ENCODE measurements at places on chromosomes 5 and 9. TPM values are rescaled to one million over a fixed set of nuclear protein-coding genes. Genes with fewer than 3 reads are reported as not detected.

The AQP7 gene
- total RNA-seq = 2.0 TPM

The ALDH1A1 gene
- total RNA-seq = 218 TPM

The MRPL36 gene
- total RNA-seq = 23.3 TPM

The GABRA6 gene
- not detected for total RNA-seq

The PCDHGA5 gene
- 0.42 TPM for total RNA-seq

The TRPM6 gene
- 0.18 TPM for total RNA-seq

The PCDHB5 gene
- total RNA-seq = 1.1 TPM

DNA sequence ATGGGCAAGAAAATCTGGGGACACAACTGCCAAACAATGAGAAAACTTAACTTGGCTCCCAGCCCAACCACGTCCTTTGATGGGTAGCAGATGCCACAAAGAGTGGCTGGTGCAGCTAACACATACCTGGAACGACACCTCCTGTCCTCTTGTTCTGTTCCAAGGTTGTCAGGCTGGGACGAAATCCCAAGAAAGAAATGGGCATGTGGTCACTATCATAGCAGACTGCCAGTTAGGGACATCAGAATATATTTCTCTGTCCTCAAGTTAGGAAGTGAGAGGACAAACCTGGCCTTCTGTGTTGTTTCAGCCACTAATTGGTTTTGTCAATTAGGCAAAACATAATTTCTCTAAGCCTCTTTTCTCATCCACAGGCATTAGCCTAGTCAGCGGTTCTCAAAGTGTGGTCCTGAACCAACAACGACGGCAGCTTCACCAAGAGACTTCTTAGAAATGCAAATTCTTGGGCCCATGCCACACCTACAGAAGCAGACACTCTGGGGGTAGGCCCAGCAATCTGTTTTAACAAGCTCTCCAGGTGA is 63.4 kb downstream of the RAPGEF1 start:
- no peaks in the 10 kb centered on the region for H3K27me3 ChIP-seq
- DNase-seq = no peak
- peaks cover 27% of the 10 kb centered on the region for H3K4me1 ChIP-seq
- no peaks in the 10 kb centered on the region for H3K36me3 ChIP-seq

DNA sequence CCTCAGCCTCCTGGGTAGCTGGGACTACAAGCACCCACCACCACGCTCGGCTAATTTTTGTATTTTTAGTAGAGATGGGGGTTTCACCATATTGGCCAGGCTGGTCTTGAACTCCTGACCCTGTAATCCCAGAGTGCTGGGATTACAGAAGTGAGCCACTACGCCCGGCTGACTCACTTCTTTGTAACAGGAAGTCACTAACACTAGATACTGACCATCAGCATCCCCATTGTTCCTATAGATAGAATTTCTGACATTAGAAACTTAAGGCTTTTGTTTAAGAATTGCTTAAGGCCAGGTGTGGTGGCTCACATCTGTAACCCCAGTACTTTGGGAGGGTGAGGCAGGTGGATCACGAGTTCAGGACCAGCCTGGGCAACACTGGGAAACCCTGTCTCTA is 42.2 kb downstream of the LEAP2 start:
- no peaks in the 10 kb centered on the region for H3K27me3 ChIP-seq
- DNase-seq = no peak
- no peaks in the 10 kb centered on the region for H3K4me1 ChIP-seq
- no peak overlapping the region for H3K27ac ChIP-seq
- H3K36me3 ChIP-seq = no peaks in the 10 kb centered on the region

DNA sequence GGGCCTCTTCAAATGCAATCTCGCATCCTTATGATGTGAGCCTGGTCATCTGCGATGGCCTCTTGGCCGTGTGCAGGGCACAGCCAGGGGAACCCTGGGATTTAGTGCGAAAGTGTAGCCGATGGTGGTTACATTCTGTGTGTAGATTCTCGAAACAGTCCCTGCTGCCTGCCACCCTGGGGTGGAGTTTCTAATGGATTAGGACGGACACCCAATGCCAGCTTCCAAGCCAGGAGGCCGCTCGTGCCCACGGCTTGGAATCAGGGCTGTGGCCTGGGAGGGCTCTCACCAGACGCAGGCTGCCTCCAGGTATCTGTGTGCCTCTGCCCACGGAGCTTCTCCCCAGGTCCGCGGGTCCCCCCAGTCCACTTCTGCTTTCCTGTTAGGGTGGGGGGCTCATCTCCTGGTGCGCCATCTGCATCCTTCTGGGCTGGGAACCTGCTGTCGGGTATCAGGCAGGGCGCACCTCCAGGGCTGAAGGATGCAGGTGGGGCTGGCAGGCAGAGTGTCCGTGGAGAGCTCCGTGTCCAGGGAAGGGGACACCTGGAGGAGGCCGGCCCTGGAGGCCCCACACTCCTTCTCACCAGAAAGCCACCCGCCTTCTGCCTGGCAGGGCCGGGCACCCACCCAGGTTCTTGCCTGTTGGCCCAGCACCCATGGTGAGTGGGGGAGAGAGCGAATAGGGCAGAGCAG is 3.4 kb upstream of the SLC12A7 start:
- no peaks in the 10 kb centered on the region for H3K27me3 ChIP-seq
- no peak overlapping the region for H3K27ac ChIP-seq
- DNase-seq = no peak
- peaks cover 8% of the 10 kb centered on the region for H3K4me1 ChIP-seq

GRCh38 chr5:78515670-78516069 is 132.9 kb downstream of the LHFPL2 start:
- DNase-seq = no peak
- H3K27ac ChIP-seq = no peak overlapping the region
- H3K27me3 ChIP-seq = no peaks in the 10 kb centered on the region
- peaks cover 27% of the 10 kb centered on the region for H3K4me1 ChIP-seq
- no peak overlapping the region for H3K4me3 ChIP-seq
- no peaks in the 10 kb centered on the region for H3K36me3 ChIP-seq

DNA sequence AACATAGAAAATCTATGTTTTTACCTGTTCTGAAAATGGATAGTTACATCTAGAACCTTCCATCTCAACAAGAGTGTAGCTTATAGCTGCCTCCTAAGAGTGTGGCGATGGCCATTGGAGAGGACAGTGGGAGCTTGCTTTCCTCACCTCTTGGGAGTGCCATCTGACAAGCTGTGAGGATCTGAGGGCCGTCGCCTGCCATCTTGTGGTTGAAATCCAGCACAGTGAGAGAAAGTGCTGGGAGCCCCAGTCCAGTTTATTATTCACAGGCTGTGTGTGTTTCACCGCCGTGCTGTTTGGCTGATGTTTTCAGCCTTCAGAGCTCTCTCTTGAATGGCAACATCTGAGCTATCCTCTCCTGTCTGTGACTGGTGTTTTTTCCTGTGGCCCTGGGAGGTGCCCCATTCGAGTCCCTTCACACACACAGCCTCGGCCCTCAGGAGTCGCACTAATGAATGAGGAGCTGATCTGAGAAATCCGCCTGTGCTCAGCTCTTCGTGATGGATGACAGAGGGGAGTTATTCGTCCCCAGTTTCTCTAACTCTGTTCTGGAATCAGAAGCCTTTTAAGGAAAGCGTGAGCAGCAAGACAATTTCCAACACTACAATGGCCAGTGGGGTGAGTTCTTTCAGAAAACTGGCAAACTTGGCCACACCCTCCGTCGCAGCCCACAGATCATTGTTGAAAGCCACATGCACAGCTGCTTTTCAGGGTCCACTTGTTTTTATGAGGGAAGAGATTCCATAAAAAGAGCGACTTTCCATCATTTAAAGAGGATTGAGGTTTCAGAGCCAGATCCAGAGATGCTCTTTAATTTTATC is 170.3 kb downstream of the PDZD2 start:
- H3K4me1 ChIP-seq = no peaks in the 10 kb centered on the region
- DNase-seq = peak; percentile 82
- H3K36me3 ChIP-seq = no peaks in the 10 kb centered on the region
- no peaks in the 10 kb centered on the region for H3K27me3 ChIP-seq
- no peak overlapping the region for H3K4me3 ChIP-seq

- no peaks in the 10 kb centered on the region for H3K27me3 ChIP-seq
- DNase-seq = no peak
- no peaks in the 10 kb centered on the region for H3K4me1 ChIP-seq
- H3K36me3 ChIP-seq = peaks cover 41% of the 10 kb centered on the region
Measured at GRCh38 chr9:5773324-5773999, 59.5 kb downstream of the ERMP1 start.

GRCh38 chr9:122807271-122807900 is 7.5 kb downstream of the OR1K1 start:
- no peak overlapping the region for H3K4me3 ChIP-seq
- H3K36me3 ChIP-seq = no peaks in the 10 kb centered on the region
- no peaks in the 10 kb centered on the region for H3K4me1 ChIP-seq
- no peaks in the 10 kb centered on the region for H3K27me3 ChIP-seq
- no peak for DNase-seq

DNA sequence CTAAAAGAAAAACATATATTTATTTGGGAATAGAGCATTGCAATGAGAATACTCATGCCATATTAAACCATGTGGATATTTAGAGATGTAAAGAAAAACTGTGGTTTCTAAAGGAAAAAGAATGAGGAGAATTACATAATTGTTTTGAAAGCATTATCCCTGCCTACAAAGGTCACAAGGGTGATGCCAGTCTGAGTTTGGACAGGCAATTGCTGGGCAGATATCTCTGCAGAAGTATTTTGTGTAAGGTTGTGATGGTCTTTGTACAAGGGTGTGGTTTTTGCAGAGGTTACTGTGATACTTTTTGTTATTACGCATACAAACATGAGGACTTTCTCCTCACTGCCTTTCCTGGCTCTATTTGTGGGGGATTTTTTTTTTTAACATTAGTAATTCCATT is 2022.9 kb upstream of the CDH6 start:
- H3K36me3 ChIP-seq = no peaks in the 10 kb centered on the region
- H3K4me3 ChIP-seq = no peak overlapping the region
- H3K4me1 ChIP-seq = no peaks in the 10 kb centered on the region
- no peak for DNase-seq
- no peak overlapping the region for H3K27ac ChIP-seq
- no peaks in the 10 kb centered on the region for H3K27me3 ChIP-seq

GRCh38 chr9:123509646-123510045 is 153.6 kb downstream of the CRB2 start:
- H3K4me1 ChIP-seq = no peaks in the 10 kb centered on the region
- H3K27ac ChIP-seq = no peak overlapping the region
- no peaks in the 10 kb centered on the region for H3K27me3 ChIP-seq
- DNase-seq = no peak
- H3K4me3 ChIP-seq = no peak overlapping the region
- H3K36me3 ChIP-seq = no peaks in the 10 kb centered on the region

- H3K4me1 ChIP-seq = no peaks in the 10 kb centered on the region
- DNase-seq = no peak
- H3K4me3 ChIP-seq = no peak overlapping the region
- H3K36me3 ChIP-seq = no peaks in the 10 kb centered on the region
- no peaks in the 10 kb centered on the region for H3K27me3 ChIP-seq
Measured at GRCh38 chr9:38112049-38112448, 43.0 kb upstream of the SHB start.

- no peak overlapping the region for H3K4me3 ChIP-seq
- no peaks in the 10 kb centered on the region for H3K27me3 ChIP-seq
- H3K36me3 ChIP-seq = no peaks in the 10 kb centered on the region
- H3K27ac ChIP-seq = no peak overlapping the region
Measured at GRCh38 chr5:75678155-75678554, 39.1 kb downstream of the POC5 start.
